Naive thymus-derived CD8-positive, alpha-beta T cell (primary cell): ENCODE measurements at places on chromosomes 16 and 17.

DNA sequence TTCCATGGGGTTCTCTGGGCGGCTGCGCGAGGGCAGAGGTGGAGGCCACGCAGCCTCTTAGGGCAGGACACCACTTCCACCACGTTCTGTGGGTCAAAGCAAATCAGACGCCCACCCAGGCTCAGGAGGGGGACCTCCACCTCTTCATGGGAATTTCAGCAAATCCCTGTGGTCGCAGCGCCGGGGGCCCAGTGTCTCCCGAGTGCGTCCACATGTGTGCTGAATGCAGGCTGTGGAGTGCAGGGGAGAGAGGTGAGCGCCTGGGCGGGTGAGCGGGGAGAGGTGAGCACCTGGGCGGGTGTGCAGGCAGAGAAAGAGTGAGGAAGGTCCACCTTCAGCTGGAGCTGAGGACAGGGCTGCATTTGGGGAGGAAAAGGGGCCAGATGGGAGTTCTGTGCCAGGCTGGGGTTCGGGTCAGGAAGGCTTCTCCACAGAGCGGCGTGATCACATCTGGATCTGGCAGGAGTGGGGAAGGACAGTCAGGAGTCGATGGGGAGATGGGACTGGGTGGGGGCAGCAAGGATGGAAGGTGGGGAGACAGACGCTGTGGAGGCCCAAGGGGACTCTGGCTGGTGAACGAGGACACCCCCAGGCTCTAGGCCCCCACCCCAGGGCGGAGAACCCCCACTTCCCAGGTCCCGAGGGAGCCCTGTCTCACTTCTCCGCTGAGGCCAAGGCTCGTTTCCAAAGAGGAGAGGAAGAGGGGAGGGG is 36.8 kb upstream of the CBFA2T3 start:
- DNase-seq = no peak

- DNase-seq = peak; percentile 90
Observed at GRCh38 chr16:30409125-30410060, 2.0 kb downstream of the ZNF771 start.

- no peak for DNase-seq
Observed at GRCh38 chr16:17365591-17366298, 105.0 kb downstream of the XYLT1 start.

- DNase-seq = no peak
Observed at GRCh38 chr16:53666786-53667415, 36.8 kb downstream of the RPGRIP1L start.

DNA sequence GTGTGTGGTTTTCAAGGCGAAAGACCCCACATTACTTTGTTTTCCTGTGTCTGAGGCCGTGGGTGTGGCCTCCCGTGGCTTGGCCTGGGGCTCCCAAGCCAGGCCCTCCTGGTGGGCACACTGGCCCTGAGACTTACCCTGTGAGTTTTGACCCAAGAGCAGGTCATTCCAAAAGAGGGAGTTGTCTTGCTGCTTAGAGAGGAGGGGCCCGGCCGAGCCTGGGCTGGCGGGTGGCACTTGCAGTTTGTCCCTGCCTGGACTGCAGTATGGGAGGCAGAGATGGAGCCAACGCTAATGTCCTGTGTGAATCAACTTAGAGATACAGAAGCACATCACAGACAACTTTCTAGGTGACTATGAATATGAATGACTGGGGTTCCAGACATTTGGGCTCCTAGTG is 22.7 kb downstream of the PLEKHG4 start:
- DNase-seq = no peak

DNA sequence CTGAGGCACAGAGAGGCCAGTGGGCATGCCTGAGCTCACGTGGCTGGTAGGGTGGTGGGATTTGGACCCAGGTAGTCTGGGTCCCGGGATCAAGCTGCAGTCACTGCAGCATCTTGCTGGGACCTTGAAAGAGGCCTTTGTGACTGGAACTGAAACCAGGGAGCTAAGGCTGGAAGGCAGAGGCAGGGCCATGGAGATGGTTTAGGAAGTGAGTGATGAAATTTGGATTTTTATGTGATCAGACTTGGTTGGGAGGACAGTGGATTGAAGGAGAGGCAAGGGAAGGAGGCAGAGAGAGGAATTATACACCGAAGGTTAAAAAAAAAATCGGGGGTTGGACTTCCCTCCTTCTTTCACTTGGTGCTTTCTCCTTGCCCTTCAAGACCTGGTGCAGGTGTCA is 255.4 kb upstream of the CACNG5 start:
- DNase-seq = no peak

DNA sequence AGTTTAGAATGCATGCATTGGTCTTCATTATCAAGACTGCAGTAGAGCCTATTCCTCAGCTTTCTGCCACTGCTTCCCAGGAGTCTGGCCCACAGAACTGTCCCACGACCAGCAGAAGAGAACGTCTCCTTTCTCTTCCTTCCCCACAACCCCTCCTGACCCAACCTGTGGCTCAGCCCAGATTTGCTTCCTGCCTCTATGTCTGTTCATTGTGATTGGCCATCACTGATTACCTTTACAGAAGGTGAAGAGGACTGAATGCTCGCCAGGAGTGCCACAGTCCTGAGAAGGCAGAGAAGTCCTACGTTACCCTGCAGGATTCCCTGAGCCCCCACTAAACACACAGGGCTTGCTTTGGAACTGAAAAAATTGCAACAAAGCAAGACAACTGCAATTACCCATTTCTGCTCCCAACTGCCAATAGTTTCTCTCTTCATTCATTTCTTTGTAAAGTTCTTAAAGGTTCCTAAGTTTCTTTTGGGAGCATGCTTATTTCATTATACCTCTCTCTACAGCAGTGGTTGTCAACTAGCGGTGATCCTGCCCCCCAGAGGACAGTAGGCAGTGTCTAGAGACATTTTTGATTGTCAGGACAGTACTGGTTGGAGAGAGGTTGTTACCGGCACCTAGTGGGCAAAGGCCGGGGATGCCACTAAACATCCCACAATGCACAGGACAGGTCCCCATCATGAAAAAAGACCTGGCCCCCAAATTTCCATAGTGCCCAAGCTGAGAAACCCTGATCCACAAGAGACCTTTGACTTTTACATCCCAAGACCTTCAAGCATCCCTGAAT is 4.5 kb upstream of the NAT9 start:
- no peak for DNase-seq
